ENCODE measurements at places on chromosomes 5 and 9. TPM values are rescaled to one million over a fixed set of nuclear protein-coding genes. Genes with fewer than 3 reads are reported as not detected.

Gene CFAP157
- total RNA-seq = not detected

Gene SOHLH1
- not detected for total RNA-seq

Gene UGT3A2
- not detected for total RNA-seq

Gene SCGB3A2
- total RNA-seq = not detected

DNA sequence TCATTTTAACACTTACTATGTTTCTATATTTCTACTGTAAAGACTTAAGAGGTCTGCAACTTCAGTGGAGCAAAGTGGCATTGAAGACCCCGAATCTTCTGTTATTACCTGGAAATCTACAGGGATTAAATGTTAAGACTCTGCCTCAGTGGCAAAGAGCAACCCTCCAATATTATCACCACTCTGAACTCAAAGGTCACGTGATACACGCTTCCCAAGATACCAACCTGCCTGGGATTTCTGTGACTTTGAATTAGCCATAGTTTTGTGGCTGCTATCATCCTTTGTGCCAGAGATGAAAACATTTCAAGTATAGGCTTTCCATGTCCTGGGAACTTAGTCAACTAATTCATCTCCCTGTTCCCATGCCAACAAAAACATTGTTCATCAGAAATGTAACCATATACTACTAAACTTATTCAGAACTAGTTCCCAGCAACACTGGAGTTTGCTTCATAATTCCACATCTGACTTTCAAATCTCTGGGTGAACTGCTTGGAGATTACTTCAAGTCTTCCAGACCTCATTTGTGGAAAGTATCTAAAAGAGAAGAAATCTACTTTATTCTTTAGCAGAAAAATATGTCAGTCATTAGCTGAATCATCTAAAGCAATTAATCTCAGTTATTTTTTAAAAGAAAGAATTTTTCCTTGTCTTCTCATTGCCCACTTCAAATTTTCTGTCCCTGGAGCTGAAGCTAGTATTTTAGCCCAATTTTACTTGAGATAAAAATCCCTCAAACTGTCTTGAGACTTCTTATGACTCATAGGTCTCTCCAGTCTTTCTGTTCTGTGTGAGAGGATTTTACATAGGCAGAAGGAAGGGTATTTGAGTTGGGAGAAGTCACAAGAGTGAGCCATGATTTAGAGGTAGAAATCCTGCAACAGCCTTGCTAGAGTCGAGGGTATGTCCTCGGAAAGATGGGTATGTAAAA, 83.0 kb downstream of the ZNF462 start:
- ATAC-seq = no peak

DNA sequence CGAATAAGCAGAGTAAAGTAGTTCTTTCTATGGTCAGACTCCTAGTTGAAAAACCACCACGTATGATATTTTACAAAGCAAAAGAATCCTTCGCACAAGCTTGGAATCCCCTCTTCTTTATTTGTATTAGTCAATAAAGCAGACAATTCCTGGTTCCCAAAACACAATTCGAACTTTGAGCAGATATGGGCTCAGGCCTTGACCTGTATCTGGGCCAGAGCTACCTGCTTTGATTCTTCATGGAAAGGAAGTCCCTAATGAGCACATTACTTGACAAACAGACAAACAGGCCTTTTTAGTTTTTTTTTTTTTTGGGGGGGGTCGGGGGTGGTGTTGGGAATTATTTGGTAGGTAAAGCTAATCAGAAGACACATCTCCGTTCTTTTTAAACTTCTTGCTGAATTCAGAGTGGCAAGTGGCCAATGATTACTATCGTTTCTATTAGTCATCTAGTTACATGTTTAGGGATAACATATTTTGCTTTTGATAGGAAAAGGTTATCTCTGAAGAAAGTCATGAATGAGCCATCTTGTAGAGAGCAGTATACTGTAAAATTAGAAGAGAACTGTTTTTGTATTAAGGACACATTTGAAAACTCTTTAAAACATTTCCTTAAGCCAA, 116.6 kb upstream of the HMHB1 start:
- no peak for ATAC-seq

GRCh38 chr5:27830546-27830945, 792.2 kb upstream of the CDH9 start:
- ATAC-seq = no peak

DNA sequence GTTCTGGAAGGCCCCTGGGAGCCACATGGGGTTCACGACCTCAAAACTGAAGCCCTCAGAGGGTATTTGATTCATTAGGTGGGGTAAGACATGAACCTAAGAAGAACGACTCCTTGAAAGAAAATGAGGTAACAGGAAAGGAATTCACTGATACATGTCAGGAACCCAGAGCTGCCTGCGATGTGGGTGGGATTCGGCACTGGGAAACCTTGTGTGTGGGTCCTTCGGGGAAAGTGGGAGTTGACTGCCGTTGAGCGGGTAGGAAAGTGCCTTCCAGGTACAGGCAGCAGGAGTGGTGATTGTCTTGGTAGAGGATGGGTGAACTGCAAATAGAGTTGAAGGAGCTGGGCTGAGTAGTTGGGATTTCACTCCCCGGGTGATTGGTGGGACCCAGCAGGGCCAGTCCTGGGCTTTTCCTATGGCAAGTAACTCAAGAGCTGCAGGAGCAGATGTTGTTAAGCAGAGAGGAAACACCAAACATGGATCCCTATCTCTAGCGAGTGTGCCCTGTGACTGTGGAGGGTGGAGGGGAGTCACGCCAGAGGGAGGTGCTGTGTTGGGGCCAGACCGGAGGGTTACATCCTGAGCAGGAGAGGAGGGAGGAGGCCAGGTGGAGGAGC, 30.8 kb downstream of the ANKRD33B start:
- peak; percentile 18 for ATAC-seq

DNA sequence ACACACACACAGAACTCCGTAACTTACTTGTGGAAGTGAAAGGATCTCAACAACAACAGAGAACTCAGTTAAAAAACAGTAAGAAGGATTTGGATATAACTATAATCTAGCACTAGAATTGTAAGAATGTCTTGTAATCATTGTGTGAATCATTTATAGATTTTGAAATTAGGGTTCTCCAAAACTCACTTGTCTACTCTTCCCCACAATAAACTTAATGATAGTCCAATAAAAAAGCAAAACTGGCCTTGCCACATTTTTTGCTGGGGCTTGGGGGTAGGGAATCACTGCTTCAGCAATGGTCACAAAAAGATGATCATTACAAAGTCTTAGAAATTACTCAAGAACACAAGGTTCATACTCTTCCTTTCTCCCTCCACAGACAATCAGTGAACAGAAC, 8.8 kb downstream of the TBCA start:
- no peak for ATAC-seq

GRCh38 chr5:33999978-34000377, 7.9 kb downstream of the AMACR start:
- no peak for ATAC-seq

- no peak for ATAC-seq
Measured at GRCh38 chr5:137440795-137441194, 58.3 kb downstream of the SPOCK1 start.

DNA sequence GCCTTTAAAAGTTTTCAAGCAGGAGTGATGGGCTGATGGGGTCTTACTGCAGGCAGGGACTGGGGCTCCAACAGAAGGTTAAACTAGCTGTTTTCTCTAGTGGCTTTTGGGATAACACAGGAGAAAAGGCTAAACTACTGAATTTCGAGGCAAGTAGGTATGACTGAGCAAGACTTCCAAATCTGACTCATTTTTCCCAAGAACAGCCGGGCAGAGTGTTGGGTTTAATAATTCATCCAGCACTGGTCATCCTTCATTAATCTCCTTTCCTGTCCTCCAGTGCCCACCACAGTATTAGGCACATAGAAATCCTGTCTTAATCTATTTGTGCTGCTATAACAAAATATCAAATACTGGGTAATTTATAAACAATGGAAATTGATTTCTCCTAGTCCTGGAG, 20.5 kb downstream of the MSX2 start:
- no peak for ATAC-seq

DNA sequence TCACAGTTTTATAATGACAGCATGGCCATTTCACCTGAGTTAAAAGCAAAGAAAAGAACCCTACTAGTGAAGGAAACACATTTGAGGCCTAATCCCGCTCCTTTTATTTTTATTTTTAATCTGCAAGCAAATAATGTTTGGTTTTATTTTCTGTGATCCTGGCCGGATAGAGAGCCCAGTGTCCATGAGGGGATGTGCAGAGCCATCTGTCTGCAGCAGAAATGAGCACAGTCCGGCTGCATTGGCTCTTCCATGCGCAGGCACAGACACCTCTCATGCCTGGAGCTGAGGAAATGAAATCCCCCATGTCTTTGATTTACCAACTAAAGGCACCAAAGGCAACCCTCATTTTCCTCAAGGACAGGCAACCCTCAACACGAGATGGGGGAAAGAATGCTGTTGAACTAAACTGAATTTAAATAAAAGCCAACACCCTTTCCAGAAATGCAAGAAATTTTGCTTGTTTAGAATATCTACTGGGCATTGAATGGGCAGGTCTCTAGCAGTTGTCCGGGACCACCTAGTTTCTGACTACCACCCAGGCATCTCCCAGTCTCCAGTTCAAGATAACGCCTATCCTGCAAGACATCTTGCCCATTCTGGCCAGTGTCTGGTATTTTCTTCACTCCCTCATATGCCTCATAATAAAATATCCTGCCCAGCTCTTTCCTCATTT, 47.9 kb upstream of the SEMA6A start:
- ATAC-seq = no peak

DNA sequence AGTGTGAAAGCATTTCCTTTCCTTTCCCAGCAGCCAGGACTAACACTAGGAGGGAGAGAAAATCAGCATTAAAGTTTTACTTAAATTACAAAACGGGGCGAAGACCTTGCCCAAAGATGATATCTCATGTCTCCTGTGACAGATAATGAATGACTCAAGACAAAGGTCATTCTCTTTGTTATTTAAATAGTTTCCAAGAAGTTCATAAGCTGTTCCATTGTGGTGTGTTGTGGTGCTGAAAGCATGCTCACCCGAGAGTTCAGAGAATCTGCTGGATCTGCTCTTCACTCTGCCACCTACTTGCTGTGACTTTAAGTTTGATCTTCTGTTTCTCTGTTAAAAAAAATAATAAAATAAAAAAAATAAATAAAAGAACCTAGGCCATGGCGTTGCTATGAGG, 265.9 kb upstream of the NR4A3 start:
- no peak for ATAC-seq

Data from esophagus mucosa (tissue), 1 donor.